ENCODE measurements at places on chromosomes 13 and 19. TPM values are rescaled to one million over a fixed set of nuclear protein-coding genes. Genes with fewer than 3 reads are reported as not detected.

Gene RDH13
- total RNA-seq = 60.7 TPM

Gene SELENOV
- total RNA-seq = not detected

DNA sequence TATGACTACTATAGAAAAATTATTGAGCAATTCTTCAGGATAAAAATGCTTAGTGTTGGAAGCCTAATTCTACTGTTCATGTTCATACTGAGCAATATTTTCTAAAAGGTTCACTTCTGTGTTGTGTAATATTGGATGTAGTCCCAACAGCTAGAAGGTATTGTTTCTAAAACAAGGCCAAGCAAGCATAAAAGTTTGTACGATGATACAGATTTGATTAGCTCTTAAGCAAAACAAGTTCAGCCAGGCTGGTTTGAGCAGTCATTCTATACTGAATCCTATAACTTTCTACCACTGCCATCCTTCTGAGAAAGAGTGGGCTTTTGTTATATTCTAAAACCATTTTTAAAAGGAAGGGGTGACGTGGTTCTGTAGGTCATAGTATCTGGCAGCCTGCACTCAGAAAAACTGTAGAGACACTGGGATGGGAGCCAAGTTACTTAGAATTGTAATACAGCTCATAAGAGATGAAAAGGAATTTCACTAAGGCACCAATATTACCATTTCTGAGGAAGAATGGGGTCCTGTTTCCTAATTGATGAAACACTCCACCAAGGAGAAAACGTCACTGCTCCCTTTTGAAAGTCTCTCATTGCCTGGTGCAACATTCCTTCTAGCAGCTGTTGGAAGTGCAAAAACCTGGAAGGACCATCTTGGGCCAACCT is 275.0 kb upstream of the DACH1 start:
- H3K4me3 ChIP-seq = no peak overlapping the region
- H3K36me3 ChIP-seq = no peaks in the 10 kb centered on the region
- H3K27ac ChIP-seq = no peak overlapping the region
- H3K4me1 ChIP-seq = peaks cover 4% of the 10 kb centered on the region
- DNase-seq = no peak
- no peaks in the 10 kb centered on the region for H3K27me3 ChIP-seq

DNA sequence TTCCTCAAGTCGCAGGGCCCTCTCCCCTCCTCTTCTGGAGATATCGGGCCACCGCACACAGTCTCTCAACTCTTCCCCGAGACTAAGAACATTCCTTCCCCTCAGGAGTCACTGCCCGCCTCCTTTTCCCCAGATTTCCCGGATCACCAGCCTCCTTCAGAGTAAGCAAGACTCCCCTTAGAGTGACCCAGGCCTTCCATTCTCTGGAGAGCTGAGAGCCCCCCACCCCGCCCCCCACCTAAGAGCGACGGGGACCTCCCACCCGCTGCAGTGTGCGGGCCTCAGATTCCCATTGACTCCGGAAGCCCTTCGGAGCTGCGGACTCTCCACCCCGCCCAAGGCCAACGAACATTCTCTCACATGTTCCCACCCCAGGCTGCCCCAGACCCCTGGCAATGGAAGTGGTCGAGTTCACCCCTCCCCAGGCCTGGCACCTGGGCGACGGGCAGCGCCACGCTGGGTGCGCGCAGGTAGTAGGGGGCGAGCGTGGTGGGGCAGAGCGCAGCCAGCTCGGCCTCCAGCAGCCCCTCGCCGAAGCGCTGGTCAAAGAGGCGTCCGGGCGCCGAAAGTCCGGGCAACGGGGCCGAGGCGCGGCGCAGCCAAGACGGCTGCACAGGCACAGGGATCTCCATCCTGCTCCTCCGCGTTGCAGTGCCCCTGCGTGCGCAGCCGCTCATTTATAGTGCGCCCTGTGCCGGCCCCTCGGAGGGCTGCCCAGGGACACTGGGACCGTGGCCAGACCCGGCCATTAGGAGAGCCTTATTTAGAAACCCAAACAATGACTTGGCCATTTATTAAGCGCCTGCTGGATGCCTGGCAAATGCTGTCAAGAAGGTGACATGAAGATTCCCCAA is at the start of gene HSPB6:
Gene HSPB6 (minus strand): TSS at position 653 of the 854 bp plus-strand sequence. CDS start 21 bp downstream, at position 632.
- H3K27ac ChIP-seq = peak within 1 kb of the TSS; percentile 97
- peak within 1 kb of the TSS; percentile 68 for H3K4me3 ChIP-seq
- H3K4me1 ChIP-seq = peaks cover 37% of the 10 kb centered on the region
- H3K36me3 ChIP-seq = no peaks in the 10 kb centered on the region
- DNase-seq = peak; percentile 91

DNA sequence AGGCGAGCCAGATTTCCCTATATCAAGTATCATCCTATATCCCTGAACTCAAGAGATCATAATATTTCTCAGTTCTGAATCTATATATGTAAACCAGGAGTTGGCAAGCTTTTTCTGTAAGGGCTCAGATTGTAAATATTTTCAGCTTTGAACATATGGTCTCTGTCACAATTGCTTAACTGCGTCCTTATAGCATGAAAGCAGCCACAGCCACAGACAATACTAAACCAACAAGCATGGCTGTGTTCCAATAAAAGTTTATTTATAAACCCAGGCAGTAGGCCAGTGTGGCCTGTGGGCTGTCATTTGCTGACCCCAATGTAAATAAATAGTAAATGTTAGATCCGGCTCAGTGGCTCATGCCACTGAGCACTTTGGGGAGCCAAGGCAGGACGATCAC is 12.2 kb upstream of the MYH14 start:
- DNase-seq = no peak
- H3K36me3 ChIP-seq = no peaks in the 10 kb centered on the region
- H3K4me3 ChIP-seq = no peak overlapping the region
- H3K27me3 ChIP-seq = no peaks in the 10 kb centered on the region
- peak overlapping the region; percentile 13 for H3K27ac ChIP-seq
- H3K4me1 ChIP-seq = no peaks in the 10 kb centered on the region

DNA sequence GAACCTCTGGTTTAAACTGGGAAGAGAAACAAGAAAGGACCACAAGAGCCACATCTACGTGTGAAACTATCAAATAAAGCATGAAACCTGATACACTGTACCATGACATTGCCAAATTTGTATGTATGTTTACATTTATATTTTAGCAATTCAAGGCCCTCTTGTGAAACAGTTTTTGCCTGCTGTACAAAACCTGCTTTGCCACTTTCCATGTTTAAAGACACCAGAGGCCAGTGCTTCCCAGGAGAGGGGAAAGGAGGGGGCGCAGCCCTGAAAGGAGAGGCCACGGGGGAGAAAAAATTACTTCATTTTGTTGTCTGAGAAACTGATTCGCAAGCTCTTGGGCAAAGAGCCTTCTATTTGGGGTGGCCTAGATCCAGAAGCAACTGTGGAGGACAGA is 124.8 kb downstream of the DCLK1 start:
- no peaks in the 10 kb centered on the region for H3K27me3 ChIP-seq
- H3K36me3 ChIP-seq = no peaks in the 10 kb centered on the region
- H3K4me3 ChIP-seq = no peak overlapping the region
- no peak overlapping the region for H3K27ac ChIP-seq

- peaks cover 1% of the 10 kb centered on the region for H3K4me1 ChIP-seq
- H3K27me3 ChIP-seq = no peaks in the 10 kb centered on the region
- no peaks in the 10 kb centered on the region for H3K36me3 ChIP-seq
- no peak overlapping the region for H3K4me3 ChIP-seq
These were observed 409.0 kb downstream of the COG6 start for GRCh38 chr13:40064154-40065097.

- no peak overlapping the region for H3K4me3 ChIP-seq
- no peaks in the 10 kb centered on the region for H3K4me1 ChIP-seq
- no peak for DNase-seq
- no peaks in the 10 kb centered on the region for H3K27me3 ChIP-seq
- H3K36me3 ChIP-seq = no peaks in the 10 kb centered on the region
These were observed 218.3 kb upstream of the MAB21L1 start for GRCh38 chr13:35694549-35695447.
